ENCODE measurements at places on chromosomes 16 and 17. TPM values are rescaled to one million over a fixed set of nuclear protein-coding genes. Genes with fewer than 3 reads are reported as not detected.
A peak's percentile ranks its signal among the peaks of the same experiment; 100 is the strongest.

DNA sequence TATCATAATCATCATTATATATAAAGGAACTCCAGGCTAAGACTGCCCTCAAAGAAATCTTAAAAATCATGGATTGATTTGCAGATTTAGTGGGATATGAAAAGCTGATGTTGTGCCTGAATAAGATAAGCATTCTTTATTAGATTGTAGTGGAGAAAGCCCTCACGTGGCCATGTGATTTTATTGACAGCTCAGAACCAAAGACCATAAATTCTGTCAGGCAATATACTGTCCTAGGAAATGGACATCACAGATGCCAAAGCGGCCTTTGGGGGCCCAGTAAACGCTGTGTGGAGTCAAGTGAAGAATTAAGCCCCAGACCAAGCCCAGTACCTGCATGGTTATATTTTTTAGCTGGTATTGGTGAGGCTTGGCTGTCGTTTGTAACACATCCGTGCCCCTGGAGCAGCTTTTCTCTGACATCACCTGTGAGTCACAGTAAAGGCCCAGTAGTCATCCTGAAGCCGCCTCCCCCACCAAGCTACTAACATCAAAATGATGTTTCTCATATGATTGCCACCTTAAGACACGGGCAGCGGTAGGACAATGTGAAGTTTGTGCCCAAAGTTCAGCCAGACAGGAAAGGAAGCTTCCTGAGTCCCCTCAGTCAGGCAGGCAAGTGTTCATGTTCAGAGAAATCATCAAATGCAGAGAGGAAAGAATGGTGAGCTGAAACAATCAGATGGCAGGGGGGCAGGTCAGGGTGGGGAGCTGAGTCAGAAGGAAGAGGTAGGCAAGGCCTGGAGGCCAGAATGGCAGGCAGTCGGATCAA, 209.4 kb downstream of the IRX3 start:
- no peak for DNase-seq
- no peaks in the 10 kb centered on the region for H3K27me3 ChIP-seq
- no peaks in the 10 kb centered on the region for H3K4me1 ChIP-seq
- H3K27ac ChIP-seq = no peak overlapping the region
- H3K4me3 ChIP-seq = no peak overlapping the region

DNA sequence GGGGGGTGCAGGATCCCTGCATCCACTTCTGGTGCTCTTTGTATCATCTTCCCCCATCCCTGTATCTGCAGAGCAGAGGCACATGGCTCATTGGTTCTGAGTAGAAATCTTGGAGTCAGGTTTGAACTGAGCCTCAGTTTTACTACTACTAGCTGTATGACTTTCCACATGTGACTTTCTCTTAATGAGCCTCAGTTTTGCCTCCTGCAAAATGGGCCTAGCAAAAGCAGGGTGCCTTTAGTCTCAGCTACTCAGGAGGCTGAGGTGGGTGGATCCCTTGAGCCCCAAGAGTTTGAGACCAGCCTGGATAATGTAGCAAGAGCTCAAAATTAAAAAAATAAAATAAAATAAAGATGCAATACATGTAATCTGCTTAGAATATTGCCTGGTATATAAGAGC, 81.4 kb downstream of the SDR42E1 start:
- no peak for DNase-seq
- no peaks in the 10 kb centered on the region for H3K4me1 ChIP-seq
- H3K27me3 ChIP-seq = no peaks in the 10 kb centered on the region
- H3K27ac ChIP-seq = no peak overlapping the region
- no peaks in the 10 kb centered on the region for H3K36me3 ChIP-seq

GRCh38 chr17:19449656-19450055, 38.6 kb downstream of the RNF112 start:
- DNase-seq = no peak
- H3K27ac ChIP-seq = no peak overlapping the region
- H3K4me3 ChIP-seq = no peak overlapping the region
- H3K36me3 ChIP-seq = no peaks in the 10 kb centered on the region
- H3K4me1 ChIP-seq = peaks cover 3% of the 10 kb centered on the region

DNA sequence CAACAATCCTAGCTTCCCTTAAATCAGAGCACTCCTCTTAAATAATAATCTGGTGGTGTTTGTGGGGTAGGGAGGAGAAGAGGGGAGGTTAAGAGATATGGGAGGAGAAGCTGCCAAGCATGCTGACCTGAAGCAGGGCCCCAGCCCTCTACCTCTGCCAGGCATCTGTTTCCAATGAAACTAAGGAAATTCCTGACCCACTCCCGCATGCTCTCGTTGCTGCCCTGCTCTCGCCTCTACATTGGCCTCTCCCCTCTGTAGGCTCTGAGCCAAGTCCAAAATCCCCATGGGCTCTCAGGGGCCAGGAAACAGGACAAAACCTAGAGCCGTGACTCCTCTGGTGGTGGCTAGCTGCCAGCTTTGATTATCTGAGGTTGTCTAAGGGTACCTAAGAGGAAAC, 559.5 kb upstream of the CDH11 start:
- no peak overlapping the region for H3K27ac ChIP-seq
- H3K27me3 ChIP-seq = no peaks in the 10 kb centered on the region
- H3K4me1 ChIP-seq = no peaks in the 10 kb centered on the region
- H3K36me3 ChIP-seq = no peaks in the 10 kb centered on the region

GRCh38 chr17:45227101-45227925, 5.6 kb downstream of the FMNL1 start:
- no peaks in the 10 kb centered on the region for H3K36me3 ChIP-seq
- H3K27ac ChIP-seq = peak overlapping the region; percentile 62
- no peaks in the 10 kb centered on the region for H3K27me3 ChIP-seq
- no peak for DNase-seq
- H3K4me3 ChIP-seq = peak overlapping the region; percentile 40

DNA sequence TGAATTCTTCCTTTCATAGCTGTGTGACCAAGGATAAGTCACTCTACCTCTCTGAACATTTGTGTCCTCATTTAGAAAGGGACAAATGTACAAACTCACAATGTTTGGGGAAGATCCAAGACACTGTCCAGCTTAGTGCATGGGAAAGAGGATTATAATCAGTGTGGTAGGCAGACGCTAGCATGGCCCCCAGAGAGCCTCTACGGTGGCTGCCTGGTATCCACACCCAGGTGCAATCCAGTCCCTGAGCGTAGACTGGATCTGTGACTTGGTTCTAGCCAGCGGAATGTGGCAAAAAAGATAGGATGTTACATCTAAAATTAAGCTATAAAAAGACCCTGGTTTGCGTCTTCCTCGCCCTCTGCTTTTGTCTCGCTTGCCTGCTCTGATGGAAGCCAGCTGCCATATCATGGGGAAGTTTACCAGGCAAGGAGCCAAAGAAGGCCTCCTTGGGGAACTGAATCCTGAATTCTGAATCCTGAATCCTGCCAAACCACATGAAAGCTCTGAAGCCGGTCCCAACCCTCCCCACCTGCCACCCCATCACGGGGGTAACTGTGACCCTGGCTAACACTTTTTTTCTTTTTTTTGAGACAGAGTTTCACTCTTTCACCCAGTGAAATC, 51.7 kb downstream of the PLXDC1 start:
- no peaks in the 10 kb centered on the region for H3K27me3 ChIP-seq
- peak; percentile 46 for DNase-seq
- peak overlapping the region; percentile 49 for H3K27ac ChIP-seq
- H3K36me3 ChIP-seq = no peaks in the 10 kb centered on the region

RAB26 gene
- total RNA-seq = not detected

SPN gene
- total RNA-seq = 0.12 TPM

AXIN2 gene
- 9.9 TPM for total RNA-seq

GAST gene
- total RNA-seq = not detected

DNA sequence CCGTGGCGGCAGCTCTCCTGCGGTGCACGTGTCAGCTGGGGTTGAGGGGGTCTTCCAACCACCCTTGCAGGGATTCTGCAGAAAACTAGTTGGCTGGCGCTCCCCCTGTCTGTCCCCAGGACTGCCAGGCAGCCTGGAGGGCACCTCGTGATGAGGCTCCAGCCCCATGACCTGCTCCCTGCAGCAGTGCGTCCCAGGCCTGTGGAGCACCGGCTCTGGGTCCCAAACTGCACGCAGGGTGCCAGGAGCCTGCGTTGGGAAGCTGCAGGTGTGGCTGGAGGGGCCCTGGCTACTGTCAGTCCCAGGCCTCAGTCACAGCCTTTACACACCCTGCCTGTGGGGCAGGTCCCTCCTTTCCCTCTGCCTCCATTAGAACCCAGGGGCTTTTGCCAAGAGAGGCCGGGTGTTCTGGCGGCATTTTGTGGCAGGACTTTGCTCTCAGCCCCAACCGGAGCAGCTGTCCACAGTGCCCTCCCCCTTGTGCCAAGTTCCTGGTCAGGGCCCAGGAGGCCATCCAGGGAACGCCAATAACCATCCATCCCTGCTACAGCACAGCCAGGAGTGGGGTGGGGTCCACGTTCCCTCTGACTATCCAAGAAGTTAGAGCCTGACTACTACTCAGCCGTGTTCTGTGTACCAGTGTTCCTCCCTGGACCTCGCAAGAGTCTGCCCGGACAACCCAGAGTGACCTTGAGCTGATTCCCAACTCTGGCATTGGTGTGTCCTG, 9.2 kb downstream of the CHMP6 start:
- peaks cover 34% of the 10 kb centered on the region for H3K27me3 ChIP-seq
- H3K27ac ChIP-seq = no peak overlapping the region
- no peaks in the 10 kb centered on the region for H3K36me3 ChIP-seq
- H3K4me1 ChIP-seq = peaks cover 21% of the 10 kb centered on the region

TBC1D3G gene
- 1.8 TPM for total RNA-seq

- no peaks in the 10 kb centered on the region for H3K36me3 ChIP-seq
- H3K4me3 ChIP-seq = no peak overlapping the region
Observed at GRCh38 chr17:28151001-28151400, 108.5 kb downstream of the NLK start.

- H3K36me3 ChIP-seq = no peaks in the 10 kb centered on the region
- no peaks in the 10 kb centered on the region for H3K4me1 ChIP-seq
- no peak for DNase-seq
- no peak overlapping the region for H3K4me3 ChIP-seq
- no peaks in the 10 kb centered on the region for H3K27me3 ChIP-seq
- H3K27ac ChIP-seq = no peak overlapping the region
Observed at GRCh38 chr16:50616386-50616785, 64.7 kb downstream of the SNX20 start.
